ENCODE measurements at places on chromosomes 5 and 9.

GRCh38 chr9:116345817-116346216, 192.2 kb downstream of the PAPPA start:
- no peak for DNase-seq

- DNase-seq, result no peak
Observed at GRCh38 chr9:35001285-35001677, 11.7 kb downstream of the DNAJB5 start.

GRCh38 chr9:14869671-14870070, 40.6 kb downstream of the FREM1 start:
- DNase-seq, result no peak

- DNase-seq, result no peak
Observed at GRCh38 chr5:112512901-112513300, 93.8 kb upstream of the EPB41L4A start.

- no peak for DNase-seq
Observed at GRCh38 chr9:89526667-89527066, 28.8 kb upstream of the SEMA4D start.

- no peak for DNase-seq
Observed at GRCh38 chr9:96150324-96151227, 151.4 kb downstream of the HSD17B3 start.

DNA sequence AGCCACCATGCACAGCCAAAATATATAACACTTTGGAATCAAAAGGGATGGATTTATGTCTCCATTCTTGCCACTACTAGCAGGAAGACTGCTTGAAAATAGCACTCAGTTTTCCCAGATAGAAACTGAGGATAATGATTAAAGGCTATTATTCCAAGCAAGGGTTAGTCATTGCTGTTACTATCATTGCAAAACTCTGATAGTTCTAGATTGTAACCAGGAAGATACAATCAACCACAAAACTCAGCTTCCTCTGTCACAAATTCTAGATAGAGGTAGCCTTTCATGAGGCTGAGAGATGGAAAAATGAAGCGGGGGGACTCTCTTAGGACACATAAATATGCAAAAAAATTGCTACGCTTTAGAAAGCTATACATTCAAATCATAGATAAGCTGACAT, 3.1 kb downstream of the ANXA1 start:
- no peak for DNase-seq

DNA sequence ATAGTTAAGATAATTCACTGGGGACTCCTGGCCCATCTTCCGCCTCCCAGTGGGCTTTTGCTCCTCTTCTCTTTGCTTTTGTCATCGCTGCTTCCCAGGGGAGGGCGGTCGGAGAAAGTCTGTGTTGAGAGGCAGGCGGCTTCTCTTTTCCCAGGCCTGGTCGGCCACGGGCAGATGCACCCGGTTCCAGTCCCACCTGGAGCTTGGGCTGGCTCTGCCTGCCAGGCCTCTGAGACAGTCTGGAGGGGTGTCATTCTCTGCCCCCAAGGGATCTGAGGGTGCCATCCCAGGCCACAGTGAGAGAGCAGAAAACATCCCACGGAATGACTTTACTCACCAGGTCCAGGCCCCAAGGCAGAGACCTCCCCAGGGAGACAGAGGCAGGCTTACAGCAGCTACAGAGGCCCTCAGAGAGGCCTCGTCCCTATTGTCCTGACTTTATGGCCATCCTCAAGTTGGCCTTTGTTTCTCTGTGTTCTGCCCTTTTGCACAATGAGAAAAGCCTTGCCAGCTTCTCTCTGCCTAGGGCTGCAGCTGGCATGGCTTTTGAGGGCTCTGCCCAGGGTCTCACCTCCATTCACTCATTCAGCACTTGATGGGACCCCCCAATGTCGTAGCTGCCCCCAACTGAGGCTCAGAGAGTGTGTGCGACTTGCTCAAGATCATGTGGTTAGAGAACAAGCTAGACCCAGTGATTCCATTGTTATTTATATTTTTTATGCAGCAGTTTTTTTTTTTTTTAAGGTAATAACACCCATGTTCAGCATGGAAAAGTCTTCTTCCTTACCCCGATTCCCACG, 44.2 kb upstream of the BOD1 start:
- DNase-seq, result no peak

DNA sequence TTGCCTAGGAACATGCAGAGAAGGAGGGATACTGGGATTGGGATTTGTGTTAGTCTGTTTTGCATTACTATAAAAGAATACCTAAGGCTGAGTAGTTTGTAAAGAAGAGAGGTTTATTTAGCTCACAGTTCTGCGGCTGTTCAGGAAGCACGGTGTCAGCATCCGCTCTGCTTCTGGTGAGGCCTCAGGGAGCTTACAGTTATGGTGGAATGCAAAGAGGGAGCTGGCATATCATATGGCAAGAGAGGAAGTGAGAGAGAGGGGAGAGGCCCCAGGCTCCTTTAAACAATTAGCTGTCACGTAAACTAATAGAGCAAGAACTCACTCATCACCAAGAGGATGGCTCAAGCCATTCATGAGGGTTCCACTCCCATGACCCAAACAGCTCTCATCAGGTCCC, 27.0 kb downstream of the IL12B start:
- no peak for DNase-seq

DNA sequence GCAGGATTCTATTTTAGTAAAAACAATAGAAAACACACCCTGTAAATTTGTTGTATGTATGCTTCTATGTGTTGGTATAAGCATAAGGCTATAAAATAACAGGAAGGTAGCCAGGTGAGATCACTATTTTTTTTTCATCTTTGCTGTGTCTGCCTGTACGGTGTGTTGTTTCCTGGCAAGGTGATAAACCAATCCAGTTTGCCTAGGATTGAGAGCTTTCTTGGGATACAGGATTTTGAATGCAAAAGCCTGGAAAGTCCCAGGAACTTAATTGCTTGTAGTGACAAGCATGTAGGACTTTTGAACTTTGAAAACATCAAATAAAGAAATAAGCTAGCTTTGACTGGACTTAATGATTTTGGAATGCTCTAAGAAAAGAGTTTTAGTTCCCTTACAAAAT, 83.3 kb upstream of the RORB start:
- no peak for DNase-seq

- DNase-seq, result no peak
Observed at GRCh38 chr5:172573986-172574870, 66.8 kb upstream of the NEURL1B start.

GRCh38 chr5:42399702-42400101, 23.5 kb upstream of the GHR start:
- DNase-seq, result no peak

DNA sequence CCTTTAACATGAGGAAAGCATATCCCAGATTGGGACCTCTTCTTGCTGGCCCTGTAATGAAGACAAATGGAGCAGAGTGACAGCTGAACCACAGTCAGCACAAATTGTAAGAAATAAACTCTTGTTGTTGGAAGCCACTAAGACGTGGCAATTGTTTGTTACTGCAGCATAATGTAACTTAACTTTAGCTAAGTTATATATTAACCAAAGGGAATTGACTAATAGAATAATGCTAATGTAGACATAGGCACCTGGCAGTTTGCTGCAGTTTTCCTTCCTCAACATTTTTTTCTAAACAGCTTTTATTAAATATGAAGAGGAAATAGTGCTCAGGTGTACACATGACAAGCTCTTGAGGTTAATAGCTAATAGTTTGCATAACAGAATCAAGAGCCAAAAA, 300.7 kb upstream of the SLC30A5 start:
- DNase-seq, result no peak

DNA sequence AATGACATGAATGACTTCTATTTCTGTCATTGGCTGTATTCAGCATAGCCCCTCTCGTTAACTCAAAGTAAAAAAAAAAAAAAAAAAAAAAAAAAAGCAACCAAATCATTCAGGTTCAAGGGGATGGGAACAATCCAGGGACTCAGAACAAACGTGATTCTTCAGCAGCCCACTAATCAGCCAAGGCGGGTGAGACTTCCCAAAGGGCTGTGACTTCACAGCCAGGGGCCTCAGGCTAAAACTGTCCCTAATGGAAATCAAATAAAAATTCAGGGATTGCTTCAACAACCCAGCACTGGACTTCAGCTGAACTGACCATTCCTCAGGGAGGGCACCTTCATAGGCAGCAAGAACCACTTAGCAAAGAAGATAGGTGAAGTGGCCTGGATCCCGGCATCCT, 86.2 kb upstream of the FAM169A start:
- no peak for DNase-seq

DNA sequence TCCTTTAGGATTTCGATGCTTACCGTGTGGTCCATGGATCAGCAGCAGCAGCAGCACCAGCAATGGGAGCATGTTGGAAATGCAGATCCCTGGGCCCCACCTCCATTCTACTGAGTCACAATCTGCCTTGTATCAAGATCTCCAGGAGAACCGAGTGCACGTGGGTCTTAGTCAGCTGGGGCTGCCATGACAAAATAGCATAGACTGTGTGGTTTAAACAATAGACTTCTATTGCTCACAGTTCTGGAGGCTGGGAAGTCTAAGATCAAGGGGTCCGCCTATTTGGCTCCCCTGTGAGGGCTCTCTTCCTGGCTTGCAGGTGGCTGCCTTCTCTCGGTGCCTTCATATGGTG, 1.3 kb upstream of the PROP1 start:
- no peak for DNase-seq

- DNase-seq, result no peak
Observed at GRCh38 chr9:98226957-98227356, 28.5 kb downstream of the TBC1D2 start.

DNA sequence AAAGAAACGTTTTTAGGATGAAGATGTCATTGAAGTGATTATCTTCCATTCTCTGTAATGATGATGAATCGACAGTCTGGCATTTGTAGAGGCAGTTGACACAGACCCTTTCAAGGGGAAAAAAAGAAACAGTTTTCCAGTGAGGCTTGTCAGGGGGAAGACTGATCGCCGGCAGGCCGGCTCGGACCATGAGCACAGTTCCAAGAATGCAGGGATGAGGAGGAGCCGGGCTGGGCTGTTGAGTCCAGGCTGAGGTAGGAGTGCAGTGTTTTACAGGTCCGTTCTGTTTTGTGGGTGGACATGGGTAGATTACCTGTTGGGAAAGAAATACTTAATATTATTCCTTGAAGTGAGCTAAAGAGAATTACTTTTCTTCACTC, 194.6 kb downstream of the AOPEP start:
- DNase-seq, result no peak

Measured in stimulated activated CD8-positive, alpha-beta memory T cell treated with anti-CD3 and anti-CD28 coated beads, Interleukin-15, amount 100 ng/mL, for 24 hours (primary cell).